ENCODE measurements at places on chromosomes 3 and 15.

- DNase-seq, result no peak
Measured at GRCh38 chr3:59084583-59084982, 34.8 kb upstream of the CFAP20DC start.

- DNase-seq, result no peak
Measured at GRCh38 chr3:126085841-126086240, 1.9 kb upstream of the SLC41A3 start.

GRCh38 chr15:77430652-77431051, 10.0 kb downstream of the HMG20A start:
- no peak for DNase-seq

- DNase-seq, result no peak
Measured at GRCh38 chr3:130374908-130375307, 29.4 kb downstream of the COL6A5 start.

- DNase-seq, result no peak
Measured at GRCh38 chr3:142628801-142629200, 32.6 kb downstream of the PLS1 start.

DNA sequence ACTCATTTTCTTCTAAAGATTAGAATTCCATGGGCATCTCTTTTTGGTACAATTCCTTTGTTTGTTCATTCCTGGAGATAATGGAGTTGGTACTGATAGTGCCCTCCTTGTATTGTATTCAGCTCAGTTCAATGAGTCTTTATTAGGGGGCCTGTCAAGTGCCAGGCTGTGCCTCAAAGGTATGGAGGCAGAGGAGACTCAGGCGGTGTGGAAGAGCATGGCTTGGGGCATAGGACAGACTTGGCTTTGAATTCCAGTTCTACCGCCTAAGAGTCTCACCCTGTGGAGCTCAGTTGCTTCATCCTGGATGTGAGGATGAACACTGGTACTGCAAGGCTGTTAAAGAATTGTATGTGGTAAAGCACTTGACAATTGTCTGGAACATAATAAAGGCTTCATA, 196.6 kb upstream of the IL12A start:
- DNase-seq, result no peak

Data from activated CD4-positive, alpha-beta T cell treated with anti-CD3 and anti-CD28 coated beads, Interleukin-2, amount 50 U/mL, for 4 hours (primary cell).